ENCODE measurements at places on chromosomes 6 and 20.

DNA sequence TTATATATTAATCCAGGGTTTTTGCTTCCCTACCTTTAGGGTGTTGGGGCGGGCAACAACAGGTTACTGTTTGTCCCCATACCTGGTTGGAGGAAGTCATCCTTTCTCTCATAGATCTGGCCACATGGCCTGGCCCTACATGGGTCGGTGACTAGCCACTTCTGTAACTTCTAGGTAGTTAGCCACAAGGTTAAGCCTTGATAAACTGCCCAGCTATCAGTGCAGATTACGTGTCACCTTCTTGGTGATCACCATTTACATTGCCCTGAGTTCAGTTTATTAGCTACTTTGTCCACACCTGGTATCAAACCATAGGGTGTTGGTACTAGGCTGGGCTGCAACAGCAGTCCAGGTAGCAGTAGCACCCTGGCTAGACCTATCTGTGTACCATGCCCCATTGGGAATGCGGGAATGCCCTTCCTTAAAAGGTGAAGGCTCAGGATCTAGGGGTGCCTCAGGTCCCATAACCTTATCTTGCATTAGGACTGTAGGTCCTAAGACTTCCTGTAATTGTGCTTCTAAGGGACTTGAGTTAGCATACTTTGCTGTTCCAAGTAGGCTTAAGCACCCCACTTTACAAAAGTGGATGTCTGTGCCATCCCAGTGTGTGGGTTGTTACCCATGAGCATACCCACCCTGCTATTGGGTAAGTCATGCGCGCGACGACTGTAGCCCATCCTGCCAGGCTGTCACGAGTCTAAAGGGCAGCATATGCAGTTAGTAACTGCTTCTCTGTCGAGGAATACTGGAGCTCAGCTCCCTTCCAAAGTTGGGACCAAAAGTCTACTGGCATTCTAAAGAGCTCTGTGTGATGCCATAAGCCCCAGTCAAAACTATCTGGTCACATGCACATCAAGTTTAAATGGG lies 5.2 kb downstream of the ZKSCAN3 start:
- DNase-seq: no peak

DNA sequence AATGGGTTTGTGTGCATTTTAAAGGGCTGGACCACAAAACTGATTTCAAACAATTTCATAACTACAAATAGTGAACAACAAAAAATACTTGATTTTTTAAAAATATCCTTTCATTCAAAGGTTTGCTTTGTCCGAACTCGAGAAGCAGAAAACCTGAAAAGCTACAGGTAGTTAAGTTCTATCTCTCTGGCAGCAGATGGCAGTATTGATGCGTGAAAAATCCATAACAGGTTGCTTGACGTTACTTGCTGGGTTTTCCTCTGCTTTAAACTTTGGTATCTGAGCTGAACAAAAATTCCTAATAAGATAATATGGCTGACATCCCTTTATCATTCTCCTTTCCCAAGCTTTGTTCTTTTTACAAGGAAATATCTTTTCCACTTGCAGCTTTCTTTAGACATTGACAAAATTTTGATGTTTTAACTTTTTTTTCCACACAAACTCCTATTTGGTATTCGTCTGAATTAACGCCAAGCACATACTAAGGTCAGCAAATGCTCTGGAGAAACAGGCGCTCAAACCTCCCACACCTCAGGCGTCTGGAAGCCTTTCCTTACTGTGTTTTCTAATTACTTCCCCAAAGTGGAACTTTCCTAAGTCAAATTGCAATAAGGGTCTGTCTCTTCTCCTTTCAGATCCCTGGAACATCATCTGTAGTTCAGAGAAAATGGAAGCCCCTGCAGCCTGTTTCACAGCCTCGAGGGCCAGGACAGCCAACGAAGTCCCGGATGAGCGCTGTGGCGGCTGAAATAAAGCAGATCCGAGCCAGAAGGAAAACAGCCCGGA lies 50.3 kb upstream of the GFRAL start:
- DNase-seq: no peak

- DNase-seq: no peak
Observed at GRCh38 chr6:30685157-30686008, 1.1 kb downstream of the PPP1R18 start.

- DNase-seq: no peak
Observed at GRCh38 chr6:5151955-5152401, 66.8 kb downstream of the PPP1R3G start.

DNA sequence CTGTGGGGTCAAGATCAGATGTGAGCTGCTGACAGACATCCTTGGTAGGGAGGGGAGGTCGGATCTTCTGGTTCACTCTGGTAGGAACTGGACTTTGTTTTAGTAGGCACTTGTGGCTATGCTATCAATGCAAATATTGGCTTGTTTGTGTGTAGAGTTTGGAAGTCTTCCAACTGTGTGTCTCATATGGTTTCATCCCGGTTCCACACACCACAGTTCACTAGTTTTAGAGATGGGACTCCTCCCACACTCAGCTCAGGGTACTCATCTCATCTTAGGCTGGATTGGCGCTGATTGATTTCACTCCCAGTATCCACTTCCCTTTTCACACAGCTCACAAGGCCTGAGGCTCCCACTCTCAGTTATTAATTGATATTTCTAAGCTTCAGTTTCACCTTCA lies 161.3 kb downstream of the THBS2 start:
- DNase-seq: no peak

DNA sequence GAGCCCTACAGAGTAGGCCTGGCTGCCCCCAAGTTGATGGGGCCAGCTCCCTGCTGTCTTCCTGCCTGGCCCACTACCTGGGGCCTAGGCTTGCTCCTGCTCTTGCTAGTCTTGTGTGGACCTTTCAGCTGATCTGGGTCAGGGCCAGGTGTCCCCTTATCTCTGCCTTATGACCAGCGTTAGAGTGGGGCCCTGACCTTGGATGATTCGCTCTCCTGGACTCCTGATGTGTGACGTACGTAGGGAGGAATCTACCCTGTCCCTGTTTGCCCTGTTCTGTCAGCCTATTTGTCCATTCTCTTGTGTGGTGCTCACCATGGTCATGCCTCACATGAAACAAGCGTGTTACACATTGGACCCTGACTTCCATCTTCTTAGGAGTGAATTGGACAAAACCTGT lies 571.8 kb downstream of the QKI start:
- no peak for DNase-seq

- no peak for DNase-seq
Observed at GRCh38 chr6:28871335-28872156, 52.2 kb downstream of the TRIM27 start.

GRCh38 chr6:2919886-2920285 lies 16.8 kb upstream of the SERPINB9 start:
- DNase-seq: no peak

DNA sequence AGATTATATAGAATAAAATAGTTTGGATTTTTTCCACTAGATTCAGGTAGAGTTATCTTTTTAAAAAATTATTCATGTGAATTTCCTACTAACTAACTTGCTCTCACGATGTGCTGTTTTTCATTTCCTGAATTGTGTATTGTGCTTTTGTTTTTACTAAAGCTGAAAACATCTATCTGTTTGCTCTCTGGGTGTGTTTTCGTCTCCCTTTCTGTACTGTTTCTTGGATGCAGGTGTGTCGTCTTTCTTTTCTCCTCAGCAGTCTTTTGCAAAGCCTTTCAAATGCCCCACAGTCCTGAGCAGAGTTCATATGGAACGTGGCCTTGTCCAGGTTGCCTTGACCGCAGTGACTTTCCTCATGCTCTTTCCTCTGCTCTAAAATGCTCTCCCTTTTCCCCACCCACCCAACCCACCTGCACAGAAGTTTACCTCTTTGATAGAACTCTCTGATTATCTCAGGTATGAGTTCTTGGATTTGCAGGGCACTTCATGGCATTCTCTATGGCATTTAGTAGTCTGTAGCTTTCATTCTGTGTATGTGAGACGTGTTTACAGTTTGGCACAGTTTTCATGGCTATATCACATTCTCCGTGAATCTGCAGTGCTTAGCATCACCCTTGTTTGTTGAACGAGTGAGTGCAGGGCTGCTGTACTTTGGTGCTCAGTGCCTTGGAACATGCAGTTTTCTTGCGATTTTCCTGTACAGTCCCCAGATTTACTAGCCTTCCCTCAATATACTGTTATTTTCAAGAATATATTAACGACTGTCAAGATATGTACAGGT lies 77.1 kb downstream of the FARS2 start:
- DNase-seq: no peak

DNA sequence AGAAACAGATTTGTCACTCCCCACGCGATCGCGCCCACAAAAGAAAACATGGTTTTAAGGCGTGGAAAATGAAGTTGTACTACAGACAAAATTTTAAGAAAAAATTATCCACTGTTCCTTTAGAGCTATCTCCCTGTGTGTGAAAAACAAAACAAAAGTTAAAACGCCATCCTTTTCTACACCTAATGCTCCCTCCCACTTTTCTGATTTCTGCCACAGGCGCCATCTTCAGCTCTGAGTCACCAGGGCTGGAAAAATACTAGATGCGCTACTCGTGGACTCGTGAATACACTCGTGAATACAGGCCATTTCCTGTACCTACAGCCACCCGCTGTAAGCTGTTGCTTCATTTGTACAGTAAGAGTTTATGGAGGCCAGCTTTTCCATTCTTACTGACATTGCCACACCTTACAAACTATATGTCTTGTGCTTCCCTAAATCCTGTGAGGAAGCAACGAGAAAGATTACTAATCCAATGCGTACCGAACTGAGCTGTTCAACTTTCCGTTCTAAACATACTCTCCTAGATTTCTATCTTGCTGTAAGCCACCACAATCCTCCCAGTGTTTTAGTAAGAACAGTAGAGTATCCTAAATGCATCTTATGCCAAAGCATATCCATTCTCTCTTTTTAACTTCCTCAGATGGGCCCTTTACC lies 773 bp upstream of the AHI1 start:
- peak; percentile 12 for DNase-seq

GRCh38 chr6:126117251-126117650 lies 130.9 kb downstream of the TRMT11 start:
- DNase-seq: no peak

DNA sequence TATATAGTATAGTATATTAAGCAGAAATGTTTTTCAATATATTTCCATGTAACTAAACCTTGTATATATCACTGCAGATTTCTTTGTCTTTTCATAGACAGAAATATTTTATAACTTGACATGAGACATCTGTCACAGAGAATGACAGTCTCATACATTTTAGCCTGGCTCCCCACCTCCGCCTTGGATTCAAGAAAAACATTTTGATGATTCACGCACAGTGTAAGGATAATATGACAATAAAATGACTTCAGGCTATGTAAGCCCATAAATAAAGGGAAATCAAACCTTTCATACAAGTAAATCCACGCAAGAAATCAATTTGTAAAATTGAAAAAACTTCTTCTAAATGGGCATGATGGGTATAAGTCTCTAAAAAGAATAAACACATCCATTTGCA lies 36.4 kb downstream of the FBXO5 start:
- DNase-seq: no peak

GRCh38 chr20:17431621-17432364 lies 99.4 kb downstream of the BFSP1 start:
- DNase-seq: peak; percentile 9

- no peak for DNase-seq
Observed at GRCh38 chr20:57090590-57091560, 175.6 kb downstream of the BMP7 start.

DNA sequence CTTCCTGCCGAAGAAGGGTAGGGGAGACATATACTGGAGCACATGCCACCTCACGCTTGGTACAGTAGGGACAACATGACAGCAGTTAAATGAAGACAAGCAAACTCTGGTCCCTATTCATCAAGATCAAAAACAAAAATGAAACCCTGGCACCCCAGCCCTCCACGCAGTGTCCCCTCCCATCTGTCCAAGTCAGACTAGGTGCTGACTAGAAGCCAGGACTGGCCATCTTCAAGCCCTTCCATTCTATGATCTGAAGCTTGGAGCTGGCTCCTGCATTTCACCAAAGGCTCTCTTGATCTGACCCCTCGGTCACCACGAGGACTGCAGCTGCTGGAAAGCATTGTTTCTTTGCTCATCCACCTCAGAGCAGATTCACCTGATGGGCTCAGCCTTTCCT lies 158.9 kb upstream of the GGTLC1 start:
- no peak for DNase-seq

DNA sequence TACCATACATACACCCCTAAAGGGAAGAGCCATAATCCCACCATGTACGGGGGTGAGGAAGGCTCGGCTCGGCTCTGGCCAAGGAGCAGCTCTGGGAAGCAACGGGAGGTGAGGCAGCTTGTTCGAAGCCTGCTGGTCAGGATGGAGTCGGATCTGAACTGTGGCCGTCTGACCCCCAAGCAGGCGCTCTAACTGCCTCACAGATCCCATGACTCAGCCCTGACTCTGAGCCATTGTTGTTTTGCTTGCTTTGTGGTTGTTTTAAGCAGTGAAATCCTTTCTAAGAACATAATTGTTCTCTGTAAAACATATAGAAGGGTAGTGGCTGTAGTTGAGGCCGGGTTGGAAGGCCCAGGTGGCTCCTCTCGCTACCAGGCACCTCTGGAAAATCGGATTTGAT lies 10.9 kb downstream of the C6orf132 start:
- no peak for DNase-seq

- no peak for DNase-seq
Observed at GRCh38 chr6:34556031-34556471, at the start of gene SPDEF. Gene SPDEF (minus strand): TSS chr6:34556329. CDS start chr6:34544455, 11,874 bp downstream.

DNA sequence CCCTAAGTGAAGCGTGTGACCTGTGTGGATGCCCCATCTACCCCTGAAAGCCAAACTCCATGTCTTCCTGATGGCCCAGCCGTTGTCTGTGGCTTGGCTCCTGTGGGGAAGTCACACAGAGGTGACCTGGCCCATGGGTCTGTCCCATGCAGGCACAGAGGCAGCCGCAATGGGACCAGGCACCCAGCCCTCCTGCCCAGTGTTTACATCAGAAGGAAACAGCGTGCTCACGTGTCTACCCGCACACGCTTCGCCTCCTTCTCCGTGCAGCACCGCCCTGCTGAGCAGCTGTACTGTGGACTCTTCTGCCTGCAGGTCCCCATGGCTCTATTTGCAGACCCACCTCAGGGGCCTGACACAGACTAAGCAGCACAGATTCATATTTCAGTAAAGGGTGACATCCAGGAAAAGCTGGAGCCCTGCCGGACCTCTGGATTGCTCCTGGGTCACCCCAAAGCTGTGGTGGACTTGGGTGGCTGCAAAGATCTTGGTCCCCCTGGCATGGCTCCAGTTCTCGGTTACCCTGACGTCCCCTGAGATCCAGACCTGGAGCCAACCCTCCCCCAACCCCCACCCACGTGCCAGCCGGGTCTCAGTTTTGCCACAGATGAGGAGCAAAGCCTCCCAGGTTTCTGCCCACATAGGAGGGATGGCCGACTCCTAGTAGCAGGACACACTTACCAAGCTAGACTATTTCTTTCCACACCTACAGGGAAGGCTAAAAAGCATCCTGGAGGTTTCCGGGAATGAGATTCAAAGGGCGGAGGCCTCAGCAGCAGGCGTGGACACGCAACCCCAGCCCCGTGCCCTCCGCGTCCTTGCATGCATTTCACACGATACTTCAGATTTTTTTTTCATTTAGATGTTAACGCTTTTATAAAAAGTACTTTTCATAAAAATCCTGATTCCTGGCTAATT lies 120.3 kb downstream of the CDH4 start:
- DNase-seq: no peak

- no peak for DNase-seq
Observed at GRCh38 chr6:18680842-18681241, 293.7 kb downstream of the RNF144B start.
